ENCODE measurements at places on chromosomes 3 and 15. TPM values are rescaled to one million over a fixed set of nuclear protein-coding genes. Genes with fewer than 3 reads are reported as not detected.

GRCh38 chr15:41408234-41408641 lies 5.9 kb upstream of the NDUFAF1 start:
- no peak for DNase-seq

DNA sequence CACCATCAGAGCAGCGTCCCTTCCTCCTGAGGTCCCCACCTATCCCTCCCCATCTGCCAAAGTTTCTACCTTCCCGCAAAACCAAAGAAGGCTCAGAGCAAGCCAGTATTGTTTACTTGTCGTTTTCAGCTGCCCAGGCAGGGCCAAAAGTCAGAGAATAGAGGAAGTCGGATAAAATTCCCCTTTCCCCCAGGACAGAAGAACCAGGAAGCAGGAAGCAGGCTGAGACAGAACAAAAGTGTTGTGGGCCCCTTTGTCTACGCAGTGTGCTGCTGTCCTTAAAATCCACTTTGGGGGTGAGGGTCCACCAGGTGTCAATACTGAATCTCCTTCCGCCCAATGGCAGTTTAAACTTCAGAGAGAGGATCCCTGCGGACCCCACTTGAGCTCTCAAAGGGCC lies 18.5 kb upstream of the RPL32 start:
- DNase-seq = no peak

GRCh38 chr3:134189849-134190248 lies 60.8 kb downstream of the RYK start:
- DNase-seq = no peak

- DNase-seq = peak; percentile 74
Measured at GRCh38 chr3:100634493-100635272, 25.3 kb downstream of the ADGRG7 start.

DNA sequence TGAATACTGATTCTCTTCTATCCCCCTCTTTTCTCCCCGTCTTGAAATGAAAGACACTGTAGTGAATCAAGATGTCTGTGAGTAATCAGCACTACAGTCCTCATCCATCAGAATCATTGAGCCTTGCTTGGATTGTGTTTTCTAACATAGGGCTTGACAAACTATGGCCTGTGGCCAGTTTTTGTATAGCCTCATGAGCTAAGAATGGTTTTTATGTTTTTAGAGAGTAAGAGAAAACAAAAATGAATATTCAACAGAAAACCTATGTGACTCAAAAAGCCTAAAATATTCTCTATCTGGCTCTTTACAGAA lies 55.2 kb downstream of the PPM1L start:
- no peak for DNase-seq

DNA sequence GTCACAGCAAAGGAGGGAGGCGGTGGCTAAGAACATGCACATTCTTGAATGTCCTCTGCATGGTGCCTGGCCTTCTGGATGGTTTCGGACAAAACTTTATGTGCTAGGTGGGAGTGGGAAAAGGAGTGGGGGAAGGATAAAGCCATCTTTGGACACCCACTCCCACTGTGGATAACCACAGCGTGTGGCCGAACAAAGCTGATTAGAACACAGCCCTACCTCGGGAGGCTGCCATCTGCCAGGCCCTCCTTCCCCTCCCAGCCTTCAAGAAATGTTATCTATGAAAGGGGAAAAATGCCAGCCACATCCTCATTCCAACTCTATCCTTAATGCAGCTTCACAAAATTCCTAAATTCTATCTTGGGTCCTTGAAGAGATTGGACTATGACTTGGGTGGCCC lies 18.8 kb downstream of the AMOTL2 start:
- no peak for DNase-seq

DNA sequence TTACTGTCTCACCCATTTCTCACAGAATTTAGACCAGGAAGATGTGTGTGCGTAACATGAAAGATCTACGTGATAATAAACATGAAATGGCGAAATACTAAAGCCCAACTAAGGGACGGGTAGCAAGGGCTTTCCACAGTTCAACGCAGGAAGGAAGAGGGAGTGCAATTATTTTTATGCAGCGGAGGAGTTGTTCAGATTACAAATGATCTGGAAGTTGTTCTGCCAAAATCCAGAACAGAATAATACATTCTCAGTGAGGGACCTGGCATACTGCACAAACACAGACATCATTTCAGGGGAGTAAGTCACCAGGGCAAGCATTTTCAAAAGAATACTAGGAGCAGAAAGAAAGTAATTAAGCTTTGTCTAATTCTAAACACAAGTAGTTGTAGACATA lies 133.6 kb upstream of the RAP2B start:
- DNase-seq = no peak

GRCh38 chr3:1082108-1082507 lies 10.7 kb upstream of the CNTN6 start:
- peak; percentile 40 for DNase-seq

DNA sequence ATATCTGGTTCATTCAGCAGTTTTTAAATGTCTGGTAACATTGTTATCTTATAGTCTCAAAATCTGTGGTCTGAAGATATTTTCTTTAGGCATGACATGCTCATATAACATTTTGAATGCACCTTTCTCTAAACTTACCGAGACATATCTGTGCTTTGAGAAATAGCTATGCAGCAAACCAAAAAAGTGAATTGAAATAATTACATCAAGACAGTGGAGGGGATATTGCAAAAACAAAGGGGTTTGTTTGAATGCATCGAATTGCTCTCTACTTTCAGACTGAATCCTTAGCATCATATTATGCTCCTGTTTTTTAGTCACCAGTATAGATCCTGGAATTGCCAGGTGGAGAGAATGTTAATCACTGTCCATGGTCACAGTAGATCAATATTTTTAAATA lies 5.1 kb downstream of the ARPP21 start:
- no peak for DNase-seq

DNA sequence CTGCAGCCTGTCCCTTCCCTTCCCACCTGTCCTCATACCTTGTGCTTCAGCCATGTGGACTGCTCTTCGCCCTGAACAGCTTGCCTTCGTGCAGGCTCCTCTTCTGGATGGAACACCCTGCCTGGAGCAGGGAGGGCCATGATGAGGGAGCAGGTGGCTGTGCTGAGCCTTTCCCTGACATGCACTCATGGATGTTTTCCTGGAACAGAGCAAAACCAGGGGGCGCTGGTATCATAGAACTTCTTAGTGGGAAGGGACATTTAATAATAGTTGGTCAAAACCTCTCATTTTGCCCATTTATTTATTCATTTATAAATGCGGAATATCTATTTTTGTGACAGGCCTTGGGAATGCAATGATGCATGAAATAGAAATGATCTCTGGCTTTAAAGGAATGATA lies 149.3 kb downstream of the CACNA1D start:
- DNase-seq = no peak

DNA sequence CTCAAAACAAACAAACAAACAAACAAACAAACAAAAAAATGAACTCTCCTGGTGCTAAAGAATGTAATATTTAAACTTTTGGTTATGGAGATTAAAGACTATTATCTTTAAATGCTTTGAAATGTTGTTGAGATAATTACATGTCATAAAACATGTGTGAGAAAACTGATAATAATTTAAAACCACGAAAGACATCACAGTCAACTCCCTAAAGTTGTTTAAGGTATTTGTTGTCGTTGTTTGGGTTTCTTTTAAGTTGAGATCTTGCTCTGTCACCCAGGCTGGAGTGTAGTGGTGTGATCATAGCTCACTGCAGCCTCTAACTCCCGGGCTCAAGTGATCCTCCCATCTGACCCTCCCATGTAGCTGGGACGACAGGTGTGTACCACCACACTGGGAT lies 12.0 kb downstream of the EFCAB12 start:
- DNase-seq = no peak

GRCh38 chr15:98977441-98977840 lies 30.2 kb downstream of the PGPEP1L start:
- DNase-seq = no peak

DNA sequence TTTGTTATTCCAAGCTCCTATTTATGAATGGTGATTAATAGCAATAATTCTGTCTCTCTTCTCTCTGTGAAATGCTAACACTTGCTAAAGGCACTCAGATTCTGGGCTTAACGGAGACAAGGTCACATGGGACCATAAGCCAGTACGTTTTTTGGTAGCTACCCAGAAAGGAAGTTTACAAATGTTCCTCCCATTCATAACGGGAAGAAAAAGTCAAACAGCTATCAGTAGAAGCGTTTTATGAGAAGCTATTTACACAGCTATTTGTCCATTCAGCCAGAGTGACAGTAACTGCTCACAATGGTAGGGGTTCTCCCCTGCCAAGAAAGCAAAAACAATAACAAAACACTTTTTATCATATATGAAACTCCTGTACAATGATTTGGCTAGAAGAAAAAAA lies 51.5 kb downstream of the ZMAT3 start:
- DNase-seq = no peak

DNA sequence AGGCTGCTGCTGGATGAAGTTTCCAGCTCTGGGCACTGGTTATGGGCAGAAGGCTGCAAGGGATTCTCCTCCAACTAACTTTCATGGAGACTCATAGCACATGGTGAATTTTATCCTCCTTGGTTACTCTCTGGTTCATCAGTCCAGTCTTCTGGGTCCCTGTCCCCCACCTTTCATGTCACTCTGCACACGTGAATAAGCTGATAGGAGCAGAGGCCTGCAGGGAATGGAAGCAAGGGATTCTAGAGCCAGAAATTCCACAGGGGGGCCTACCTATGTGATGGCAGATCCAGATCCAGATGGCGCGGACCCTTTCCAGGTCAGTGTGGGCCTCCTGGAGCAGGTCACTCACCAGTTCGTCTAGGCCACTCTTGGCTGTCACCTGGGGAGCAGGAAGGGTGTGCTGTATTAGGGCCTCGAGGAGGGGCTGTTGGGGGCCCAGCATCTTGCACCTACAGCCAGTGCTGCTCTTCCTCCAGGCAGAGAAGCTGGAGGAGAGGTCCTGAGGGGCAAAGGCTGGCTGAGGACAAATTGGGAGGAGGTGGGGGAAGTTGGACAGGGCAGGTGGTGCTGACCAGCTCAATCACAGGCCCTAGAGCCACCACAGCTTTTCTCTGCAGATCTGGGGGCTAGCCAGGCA lies 30.2 kb downstream of the KY start:
- DNase-seq = no peak

DNA sequence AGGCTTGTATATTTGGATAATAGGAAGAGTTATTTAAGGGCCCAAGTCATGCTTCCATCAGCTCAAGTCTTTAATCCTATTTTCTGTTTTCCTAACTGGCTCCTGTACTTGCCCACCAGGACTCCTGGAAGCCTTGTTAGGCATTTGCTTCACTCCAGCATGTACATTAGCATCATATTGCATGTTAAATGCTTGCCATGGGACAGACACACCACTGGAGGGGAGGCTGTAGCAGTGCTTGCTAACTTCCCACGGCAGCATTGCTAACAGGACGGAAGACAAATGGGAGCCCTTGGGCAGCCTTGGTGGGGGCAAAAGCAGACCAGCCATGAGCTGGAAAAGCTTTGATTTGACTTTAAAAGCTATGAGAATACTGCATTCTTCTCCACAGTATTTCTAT lies 6.1 kb downstream of the TMOD2 start:
- no peak for DNase-seq

GRCh38 chr15:32704395-32704981 lies 13.3 kb upstream of the GREM1 start:
- no peak for DNase-seq

DNA sequence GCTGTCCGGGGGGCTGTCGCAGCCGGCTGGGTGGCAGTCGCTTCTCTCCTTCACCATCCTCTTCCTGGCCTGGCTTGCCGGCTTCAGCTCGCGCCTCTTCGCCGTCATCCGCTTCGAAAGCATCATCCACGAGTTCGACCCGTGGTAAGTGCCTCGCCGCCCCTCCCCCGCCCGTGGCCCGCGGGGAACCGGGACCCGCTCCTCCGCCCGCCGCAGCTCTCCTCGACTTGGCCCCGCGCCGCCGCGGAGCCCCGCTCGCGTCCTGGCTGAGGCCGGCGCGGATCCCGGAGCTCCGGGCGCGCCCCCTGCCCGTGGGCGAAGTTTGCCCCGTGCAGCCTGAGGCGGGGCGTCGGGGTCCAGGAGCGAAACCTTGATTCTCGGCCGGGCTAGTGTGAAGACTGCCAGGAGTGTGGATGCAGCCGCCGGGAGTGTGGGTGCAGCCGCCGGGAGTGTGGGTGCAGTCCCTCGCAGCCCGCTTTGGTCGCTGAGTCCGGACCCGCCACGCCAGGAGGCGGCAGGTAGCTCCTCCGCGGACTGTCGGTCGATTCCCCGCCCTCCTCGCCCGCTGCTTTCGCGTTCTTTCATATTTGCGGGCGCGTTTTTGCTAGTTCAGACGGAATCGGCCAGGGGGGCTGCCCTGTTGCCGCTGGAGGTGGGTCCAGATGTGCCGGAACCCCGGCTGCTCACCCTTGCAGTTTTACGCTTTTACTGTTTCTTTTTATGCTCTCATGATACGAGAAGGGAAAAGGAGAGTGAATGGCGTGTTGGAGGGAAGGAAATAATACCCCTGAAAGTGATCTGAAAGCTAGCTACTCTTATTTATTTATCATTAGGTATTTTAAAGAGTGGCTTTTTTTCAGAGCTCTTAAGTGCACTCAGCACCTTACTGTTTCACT lies 692 bp downstream of the STT3B start:
- peak; percentile 67 for DNase-seq

- DNase-seq = no peak
Measured at GRCh38 chr3:159982442-159982974, 6.1 kb upstream of the IL12A start.

DNA sequence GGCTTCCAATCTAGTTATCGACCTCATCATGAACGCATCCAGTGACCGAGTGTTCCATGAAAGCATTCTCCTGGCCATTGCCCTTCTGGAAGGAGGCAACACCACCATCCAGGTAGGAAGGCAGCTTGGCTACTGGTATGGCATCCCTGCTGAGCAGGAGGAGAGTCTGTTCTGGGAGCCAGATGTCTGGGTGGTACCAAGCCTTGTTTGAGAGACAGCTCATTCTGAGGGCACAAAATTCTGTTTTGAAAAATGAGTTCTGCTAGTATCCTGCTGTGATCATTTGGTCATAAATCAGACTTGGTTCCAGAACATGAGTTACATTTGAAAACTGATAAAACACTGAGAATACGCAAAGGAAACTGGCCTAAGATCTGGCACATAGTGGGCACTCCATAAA lies 242.1 kb downstream of the ITPR1 start:
- DNase-seq = no peak

DNA sequence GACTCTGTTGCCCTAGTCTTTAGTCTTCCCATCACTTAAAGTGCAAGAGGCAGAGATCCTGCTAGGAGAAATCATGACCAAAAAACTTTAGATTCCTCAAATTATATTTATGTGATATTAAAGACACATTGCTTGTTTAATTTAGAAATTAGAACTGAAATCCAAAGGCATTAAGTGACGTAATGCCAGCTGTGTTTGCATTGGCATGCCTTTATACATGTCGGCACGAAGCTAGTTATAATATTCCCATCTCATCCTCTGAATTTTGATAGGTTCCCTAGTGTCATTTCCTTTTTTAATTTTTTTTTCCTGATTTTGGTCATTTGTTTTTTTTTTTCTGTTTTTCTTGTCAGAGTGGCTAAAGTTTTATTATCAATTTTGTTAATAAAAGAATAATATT lies 203.5 kb upstream of the ZBTB20 start:
- DNase-seq = no peak

The AP3S2 gene
- 44.5 TPM for total RNA-seq

The ATR gene
- 20.3 TPM for total RNA-seq

The SLC9C1 gene
- total RNA-seq = 0.13 TPM

The CADPS gene
- total RNA-seq = 6.1 TPM

The TMCO5A gene
- not detected for total RNA-seq

The MIX23 gene
- total RNA-seq = 66.6 TPM

The SERINC4 gene
- 0.21 TPM for total RNA-seq

The KLHL40 gene
- not detected for total RNA-seq

The ITIH3 gene
- total RNA-seq = 0.32 TPM

The IFT57 gene
- total RNA-seq = 67.5 TPM
